Putamen (tissue), 1 donor: ENCODE measurements at places on chromosomes 3 and 15.

DNA sequence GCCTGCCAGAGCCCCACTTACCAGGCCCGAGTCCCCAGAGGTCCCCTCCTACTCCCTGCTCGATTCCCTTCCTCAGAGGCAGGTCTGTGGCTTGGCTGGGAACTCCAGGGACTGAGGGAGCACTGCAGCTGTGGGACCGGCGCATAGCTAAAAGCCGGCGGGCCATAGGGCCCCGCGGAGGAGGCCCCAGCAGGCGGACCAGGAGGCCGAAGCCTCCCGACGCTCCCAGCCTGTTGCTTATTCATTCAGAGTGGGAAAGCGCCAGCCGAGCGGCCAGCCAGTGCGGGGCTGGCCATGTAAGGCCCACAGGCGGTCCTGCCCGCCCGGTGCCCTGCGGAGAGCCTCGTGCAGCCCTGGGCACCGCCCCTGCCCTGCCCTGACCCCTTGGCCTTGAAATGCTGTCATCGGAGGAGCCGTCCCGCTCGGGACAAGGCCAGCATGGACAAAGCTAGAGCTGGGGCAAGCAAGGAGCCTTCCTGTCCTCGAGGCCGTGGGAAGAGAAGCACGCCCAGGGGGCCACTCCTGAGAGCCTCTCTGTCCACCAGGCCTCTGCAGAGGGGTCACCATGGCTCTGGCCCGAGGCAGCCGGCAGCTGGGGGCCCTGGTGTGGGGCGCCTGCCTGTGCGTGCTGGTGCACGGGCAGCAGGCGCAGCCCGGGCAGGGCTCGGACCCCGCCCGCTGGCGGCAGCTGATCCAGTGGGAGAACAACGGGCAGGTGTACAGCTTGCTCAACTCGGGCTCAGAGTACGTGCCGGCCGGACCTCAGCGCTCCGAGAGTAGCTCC is at the start of gene LOXL1:
LOXL1 (plus strand) TSS at position 244 of the 784 bp plus-strand sequence; CDS start at position 566, 322 bp downstream.
- no peak for DNase-seq

GRCh38 chr3:129207479-129207878 is 23.8 kb upstream of the CNBP start:
- no peak for DNase-seq

- peak; percentile 54 for DNase-seq
Measured at GRCh38 chr15:68187559-68187958, 17.6 kb downstream of the CALML4 start.

DNA sequence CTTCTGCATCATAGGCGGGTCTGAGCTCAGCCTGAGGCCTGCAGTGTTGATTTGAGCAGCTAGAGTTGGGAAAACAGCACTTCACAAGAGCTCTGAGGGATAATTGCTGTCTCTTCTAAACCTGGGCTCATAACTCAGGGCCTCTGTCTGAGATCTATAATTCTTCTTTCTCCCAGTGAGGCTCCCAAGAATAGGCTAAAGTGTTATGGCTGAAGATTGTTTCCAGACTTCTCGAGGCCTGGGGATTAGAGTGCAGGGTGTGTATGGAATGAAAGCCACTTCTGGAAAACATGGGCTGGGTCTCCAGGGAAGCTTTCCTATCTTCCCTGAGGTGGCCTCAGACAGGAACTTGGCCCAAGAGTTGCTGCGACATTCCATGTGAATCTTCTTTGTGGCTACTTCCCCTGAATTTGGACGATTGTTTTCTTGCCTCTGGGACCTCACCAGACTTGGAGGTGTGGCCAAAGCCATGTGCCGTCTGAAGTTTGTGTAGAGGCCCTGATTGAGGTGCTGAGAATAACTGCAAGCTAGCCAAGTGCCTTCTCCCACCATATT is 26.5 kb downstream of the MTMR14 start:
- no peak for DNase-seq

DNA sequence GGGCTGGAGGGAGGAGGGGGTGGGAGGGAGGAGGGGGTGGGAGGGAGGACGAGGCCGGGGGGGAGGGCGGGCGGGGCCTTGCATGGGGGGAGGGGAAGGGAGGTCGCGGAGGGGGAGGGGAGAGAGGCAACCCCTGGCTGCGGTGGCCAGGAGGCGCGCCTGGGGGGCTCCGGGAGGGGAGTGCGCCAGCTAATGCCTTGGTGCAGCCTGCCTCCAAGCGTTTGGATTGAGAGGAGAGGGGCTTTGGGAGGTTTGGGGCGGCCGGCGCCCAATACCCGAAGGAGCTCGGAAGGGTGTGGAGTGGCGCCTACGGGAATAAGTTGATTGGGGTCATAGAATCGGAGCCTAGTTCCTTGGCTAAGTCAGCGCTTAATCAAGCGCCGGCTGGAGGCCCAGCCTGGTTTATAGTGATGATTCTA is 557 bp downstream of the TFG start:
- DNase-seq, result peak; percentile 14

GRCh38 chr3:27661797-27662196 is 60.3 kb downstream of the EOMES start:
- DNase-seq, result no peak

DNA sequence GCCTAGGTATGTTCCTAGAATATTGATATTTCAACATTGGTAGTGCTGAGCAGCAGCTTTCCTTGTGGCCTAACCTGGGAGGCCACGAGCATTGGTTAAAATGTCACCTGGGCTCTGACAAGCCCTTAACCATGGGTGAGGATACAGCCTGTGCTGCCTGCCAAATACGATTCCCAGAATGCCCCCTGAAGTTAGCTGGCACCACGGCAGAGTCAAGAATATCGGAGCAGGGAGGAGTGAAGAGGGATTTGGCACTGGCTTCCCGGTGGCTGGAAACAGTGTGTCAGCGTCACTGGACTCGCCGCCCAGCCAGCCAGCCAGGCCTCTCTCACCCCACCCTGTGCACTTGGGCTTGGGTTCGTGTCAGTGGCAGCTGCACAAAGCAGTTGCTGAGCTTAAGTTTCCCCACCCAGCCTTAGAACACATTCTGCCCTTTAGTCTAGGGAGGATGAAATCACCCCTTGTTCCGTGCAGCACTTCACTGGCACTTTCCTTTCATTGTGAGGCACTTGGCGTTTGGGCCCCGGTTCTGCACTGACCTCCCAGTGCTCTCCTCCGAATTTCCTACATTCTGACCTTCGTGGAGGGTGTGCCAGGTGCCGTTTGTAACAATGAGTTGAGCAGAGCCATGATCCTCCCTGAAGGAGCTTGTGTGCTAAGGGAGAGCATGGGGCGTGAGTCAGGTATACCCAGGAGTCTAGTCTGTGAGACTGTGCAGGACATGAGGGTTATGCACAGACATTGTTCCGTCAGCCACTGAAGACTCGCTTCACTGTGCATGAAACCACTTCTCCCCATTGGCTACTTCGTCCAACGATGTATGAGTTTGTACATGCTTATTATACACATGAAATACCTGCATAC is 152.8 kb upstream of the BHLHE40 start:
- DNase-seq, result peak; percentile 27

DNA sequence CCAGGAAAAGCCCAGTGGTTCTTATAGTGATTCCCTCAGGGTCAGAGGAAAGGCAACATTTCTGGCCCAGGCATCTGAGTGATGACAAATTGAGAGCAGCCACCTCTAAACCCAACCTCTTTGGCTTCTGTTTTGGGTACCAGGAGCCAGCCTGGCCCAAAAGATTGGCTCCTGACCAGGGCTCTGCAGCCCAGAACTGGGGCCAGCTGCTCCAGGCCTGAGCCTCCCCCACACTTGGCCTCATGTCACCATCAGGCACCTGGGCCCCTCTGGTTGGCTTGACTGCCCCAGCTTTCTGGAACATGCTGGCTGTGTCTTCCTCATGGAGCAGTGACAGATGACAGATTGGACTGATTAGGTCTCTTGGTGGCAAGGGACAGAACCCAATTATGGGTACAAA is 26.0 kb upstream of the HCN4 start:
- DNase-seq, result no peak

GRCh38 chr3:53073553-53074365 is 27.9 kb upstream of the SFMBT1 start:
- no peak for DNase-seq
